Activated CD8-positive, alpha-beta memory T cell treated with anti-CD3 and anti-CD28 coated beads for 1 hour (primary cell): ENCODE measurements at places on chromosomes 7 and 10.

DNA sequence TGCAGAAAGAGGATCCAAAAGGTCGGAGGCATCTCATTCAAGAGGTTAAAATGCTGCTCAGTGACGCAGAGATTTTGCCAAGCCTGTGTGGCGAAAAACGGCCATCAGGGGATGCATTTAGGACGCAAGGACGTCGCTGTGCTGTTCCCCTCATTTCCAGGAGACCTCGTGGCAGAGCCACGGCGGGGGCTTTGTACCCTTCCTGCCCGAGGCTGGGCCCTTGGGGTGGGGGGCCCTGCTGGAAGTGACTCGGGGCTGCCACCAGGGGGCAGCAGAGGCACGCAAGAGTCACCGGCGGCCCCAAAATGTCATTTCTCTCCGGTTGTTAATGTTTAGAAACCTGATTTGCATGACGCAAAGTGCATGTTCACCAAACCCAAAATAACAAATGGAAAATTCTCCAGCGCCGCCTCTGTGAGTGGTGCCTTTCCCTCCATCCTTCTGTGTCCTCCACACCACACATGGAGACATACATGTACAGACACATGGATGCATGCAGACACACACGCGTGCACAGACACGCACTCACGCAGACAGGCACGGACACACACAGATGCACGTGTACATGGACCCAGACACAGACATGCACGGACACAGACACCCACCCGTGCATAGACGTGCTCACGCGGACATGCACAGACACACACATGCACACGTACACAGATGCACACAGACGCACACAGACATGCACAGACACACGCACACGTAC is 51.0 kb upstream of the NKX6-2 start:
- peak; percentile 36 for DNase-seq

DNA sequence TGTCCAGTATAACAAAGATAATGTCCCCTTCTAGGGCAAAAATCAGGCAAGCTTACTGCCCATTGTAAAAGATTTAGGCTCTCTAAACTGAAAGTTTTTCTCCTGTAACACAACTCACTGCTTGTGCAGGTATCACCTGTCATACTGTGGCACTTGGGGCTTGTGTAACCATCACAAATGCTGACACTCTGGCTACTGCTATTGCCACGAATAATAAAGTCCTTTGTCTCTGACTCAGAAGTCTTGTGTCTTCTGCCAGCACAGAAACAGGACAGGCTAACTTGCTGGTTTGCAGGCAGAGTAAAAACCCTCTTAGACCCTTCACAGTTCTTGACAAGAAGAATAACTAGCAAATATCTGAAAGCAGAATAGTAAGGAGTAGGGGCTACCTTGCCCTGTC is 273.9 kb downstream of the RPS24 start:
- no peak for DNase-seq

- DNase-seq = no peak
These were observed 86.4 kb upstream of the ELMO1 start for GRCh38 chr7:37534893-37535610.

DNA sequence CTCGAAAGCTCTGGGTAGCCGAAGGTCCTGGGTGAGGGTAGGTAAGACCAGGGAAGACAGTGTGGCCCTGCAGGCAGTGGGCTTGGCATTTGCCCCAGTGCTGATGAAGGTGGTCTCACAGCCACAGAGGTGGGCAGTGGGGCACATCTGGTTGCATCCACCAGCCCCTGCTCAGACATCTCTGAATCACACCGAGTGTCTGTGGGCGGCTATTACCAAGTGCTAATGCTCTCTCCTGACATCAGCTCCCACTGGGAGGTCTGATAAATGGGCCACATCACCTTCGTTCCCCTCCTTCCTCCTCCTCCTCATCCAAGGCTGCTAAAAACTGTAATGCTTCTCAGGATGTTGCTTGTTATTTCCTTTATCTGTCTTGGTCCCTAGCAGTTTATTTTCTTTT is 330.9 kb upstream of the COBL start:
- DNase-seq = no peak

GRCh38 chr10:106571192-106571946 is 593.1 kb downstream of the SORCS1 start:
- no peak for DNase-seq

DNA sequence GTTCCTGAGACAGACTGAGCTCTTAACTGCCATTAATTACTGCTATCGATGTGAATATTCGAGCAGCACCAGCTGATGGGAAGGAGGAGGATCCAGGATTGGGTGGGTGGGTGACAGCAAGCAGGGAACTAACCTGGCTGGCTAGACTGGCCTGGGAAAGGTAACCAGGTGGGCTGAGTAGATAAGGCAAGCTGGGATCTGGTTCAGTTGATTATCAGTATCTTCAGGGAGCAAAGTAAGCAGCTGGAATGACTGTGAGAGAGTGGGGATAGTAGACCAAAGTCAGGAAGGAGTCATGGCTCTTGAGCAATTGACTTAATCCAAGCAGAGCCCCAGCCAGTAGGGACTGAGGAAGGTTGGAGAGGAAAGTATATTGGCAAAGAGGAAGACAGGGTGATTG is 46.9 kb upstream of the KMT2E start:
- DNase-seq = no peak

DNA sequence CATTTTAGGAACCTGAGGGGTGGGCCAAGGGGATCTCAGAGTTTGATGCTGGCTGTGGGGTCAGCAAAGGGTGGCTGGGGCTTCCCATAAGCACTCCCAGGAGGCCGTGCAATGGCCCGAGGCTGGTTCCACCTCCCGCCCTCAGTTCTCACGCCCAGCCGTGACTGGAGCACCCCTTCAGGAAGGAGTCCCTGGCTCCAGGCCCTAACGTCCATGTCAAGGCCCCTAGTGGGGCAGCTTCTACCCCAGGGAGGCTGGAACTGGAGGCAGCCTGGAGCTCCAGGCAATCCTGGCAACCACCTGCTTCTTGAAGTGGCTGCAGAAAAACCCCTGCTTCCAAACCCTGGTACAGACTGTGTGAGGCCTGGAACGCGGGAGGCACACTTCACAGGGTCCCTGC is 165.5 kb downstream of the DIP2C start:
- no peak for DNase-seq

GRCh38 chr10:113686028-113686427 is 6.3 kb downstream of the CASP7 start:
- DNase-seq = no peak

DNA sequence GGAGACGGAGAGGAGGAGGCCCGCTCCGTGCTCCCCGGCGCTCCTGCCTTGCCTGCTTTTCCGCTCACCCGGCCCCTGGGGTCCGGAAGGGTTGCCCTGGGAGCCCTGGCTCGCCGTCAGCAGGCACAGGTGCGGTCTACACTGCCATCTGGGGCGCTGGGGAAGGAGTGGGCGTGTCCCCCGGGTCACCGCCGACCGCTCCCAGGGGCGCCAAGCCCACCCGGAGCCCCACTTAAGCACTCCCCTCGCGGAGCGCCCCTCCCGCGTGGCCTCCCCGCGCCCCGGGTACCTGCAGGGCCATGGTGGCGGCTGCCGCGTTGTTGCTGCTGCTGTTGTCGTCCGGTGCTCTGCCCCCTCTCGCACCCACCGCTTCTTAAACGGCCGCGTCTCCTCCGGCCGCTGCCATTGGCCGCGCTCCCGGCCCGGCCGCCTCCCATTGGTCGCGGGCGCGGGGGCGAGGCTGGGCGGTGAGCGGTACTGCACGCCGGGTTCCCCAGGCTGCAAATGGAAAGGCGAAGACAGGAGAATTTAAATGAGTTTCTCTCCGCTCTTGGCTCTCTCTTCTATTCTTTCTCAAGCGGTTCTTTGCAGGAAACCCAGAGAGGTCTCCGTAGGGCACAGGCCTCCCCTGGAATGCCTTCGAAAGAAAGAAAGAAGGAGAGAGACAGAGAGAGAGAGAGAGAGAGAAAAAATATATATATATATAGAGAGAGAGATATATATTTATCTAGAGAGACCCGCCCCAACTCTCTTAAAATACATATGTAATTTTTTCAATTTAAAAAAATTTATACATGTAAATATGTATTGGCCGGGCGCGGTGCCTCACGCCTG is at the start of gene ACBD7:
Gene ACBD7, minus strand, starts transcription at position 349 of the 834 bp plus-strand sequence. Its CDS starts 48 bp downstream, at position 301.
- peak; percentile 37 for DNase-seq

GRCh38 chr7:36048141-36048901 is 104.7 kb upstream of the EEPD1 start:
- no peak for DNase-seq

DNA sequence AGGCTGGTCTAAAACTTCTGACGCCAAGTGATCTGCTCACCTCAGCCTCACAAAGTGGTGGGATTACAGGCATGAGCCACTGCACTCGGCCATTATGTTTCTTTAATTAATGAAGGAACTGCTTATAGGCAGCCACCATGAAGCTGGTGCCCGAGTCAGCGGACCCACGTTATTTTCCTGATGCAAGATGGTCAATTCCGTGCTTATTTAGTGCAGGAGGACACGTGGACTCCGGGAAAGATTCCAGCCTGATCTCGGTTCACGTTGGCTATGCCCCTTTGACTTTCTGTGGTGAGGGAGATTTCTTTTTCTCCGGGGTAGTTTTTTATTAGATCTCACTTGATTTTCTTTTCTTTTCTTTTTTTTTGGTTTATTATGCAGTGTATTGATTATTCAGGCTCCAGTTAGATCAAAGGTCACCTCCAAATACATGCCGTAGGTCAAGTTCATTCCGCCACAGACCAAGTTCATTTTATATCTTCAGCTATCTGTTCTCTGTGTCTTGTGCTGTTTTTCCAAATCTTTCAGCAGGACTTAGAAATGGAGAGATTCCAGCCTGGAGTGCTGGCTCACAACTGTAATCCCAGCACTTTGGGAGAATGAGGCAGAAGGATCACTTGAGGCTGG is 8.3 kb downstream of the CAMK1D start:
- DNase-seq = no peak

GRCh38 chr10:74544106-74544505 is 282.3 kb upstream of the KAT6B start:
- DNase-seq = no peak

DNA sequence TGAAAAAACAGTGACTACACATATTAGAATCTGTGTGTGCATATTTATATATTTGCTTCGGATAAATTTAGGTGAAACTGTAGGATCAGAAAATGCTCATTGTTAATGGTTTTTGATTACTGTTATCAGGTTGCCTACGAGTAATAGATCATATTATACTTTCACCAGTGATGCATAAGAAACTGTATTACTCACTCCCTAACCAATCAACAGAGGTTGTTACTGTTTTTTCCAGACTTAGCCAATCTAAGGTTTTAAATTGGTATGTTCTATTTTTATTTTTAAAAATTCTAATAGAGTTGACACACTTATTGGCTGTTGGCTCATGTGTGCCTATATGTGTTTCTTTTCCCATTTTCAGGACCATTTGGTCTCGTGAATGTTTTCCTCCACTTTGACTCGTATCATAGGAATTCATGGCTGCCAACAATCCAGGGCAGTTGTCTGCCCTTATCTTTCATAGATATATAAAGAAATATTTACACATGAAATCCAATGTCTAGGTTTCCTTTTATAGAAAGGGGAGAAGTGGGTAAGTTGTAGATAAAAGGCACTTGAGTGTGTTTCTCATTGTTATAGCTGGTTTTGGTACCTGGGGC is 59.2 kb downstream of the ANLN start:
- DNase-seq = no peak

GRCh38 chr10:60367024-60367423 is 22.7 kb downstream of the ANK3 start:
- no peak for DNase-seq

DNA sequence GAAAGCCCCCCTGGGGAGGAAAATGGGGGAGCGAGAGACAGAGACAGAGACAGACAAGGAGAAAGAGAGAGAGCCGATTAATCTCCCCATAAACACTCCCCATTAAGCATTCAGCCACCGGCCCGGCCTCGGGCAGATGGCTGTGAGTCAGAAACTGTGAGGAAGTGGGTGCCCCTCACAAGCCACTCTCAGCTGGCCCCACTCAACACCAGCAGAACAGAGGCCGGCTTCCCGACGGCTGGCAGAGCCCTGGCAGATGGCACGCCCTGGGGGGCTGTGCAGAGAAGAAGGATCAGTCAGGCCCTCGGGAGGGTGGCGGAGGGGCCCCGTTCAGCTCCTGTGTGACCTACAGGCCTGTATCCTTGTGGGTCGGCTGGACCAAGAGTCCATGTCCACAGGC is 41.2 kb downstream of the CAMK2B start:
- no peak for DNase-seq

GRCh38 chr7:101598986-101599771 is 29.9 kb downstream of the MYL10 start:
- DNase-seq = no peak

GRCh38 chr10:90911133-90912051 is 9.5 kb downstream of the ANKRD1 start:
- peak; percentile 4 for DNase-seq

DNA sequence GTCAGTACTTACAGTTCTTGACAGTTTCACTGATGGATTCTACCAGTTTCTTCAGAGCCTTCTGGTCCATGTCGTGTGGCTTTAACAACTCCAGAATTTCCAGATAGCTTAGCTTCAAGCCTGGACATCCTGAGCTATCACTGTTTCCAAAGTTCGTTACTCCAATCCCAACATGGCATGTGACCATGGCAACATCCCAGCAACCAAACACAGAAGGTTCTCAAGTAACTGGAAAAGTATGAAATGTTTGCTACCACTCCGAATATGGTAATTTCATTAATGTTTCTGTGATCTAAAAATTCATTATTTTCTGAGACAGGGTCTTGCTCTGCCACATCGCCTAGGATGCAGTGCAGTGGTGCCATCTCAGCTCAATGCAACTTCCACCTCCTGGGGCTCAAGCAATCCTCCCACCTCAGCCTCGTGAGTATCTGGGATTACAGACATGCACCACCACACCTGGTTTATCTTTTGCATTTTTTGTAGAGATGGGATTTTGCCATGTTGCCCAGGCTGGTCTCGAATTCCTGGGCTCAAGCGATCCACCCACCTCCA is 29.3 kb downstream of the RBM48 start:
- no peak for DNase-seq

GRCh38 chr10:19970256-19970655 is 154.0 kb downstream of the PLXDC2 start:
- DNase-seq = no peak

GRCh38 chr10:66678521-66678920 is 247.3 kb upstream of the LRRTM3 start:
- no peak for DNase-seq

DNA sequence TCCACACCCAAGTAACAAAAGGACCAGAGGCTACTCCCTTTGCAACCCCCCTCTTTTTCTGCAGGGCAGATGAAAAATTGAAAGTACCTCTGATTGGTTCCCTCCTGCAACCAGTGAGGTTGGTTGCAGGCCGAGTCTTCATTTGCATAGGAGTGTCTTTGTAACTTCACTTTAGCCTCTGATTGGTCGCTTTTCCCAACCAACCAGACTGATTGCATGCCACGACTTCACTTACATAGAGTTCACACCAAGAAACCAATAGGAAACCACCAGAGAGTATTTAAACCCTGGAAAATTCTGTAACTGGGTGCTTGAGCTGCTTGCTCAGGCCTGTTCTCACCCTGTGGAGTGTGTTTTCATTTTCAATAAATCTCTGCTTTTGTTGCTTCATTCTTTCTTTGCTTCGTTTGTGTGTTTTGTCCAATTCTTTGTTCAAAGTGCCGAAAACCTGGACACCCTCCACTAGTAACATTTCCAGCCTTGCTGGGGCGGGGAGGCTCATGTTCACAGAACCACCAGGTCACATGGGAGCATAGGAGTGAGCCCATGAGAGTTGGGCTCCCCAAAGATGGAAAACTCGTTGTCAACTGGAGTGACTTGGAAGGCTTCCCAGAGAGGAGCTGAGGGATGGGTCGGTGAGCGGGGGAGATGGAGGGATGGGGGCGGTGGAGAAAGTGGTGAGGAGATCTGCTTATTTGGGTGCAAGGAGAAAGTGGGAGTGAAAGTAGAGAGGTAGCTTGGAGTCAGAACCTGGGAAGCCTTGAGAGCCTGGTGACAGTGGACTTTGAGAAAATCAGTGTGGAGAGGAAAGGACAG is 223.6 kb downstream of the GFRA1 start:
- no peak for DNase-seq
